HT-29 (cell line): ENCODE measurements at places on chromosomes 2 and 18. TPM values are rescaled to one million over a fixed set of nuclear protein-coding genes. Genes with fewer than 3 reads are reported as not detected.
A peak's percentile ranks its signal among the peaks of the same experiment; 100 is the strongest.

LMAN2L gene
- total RNA-seq = 12.0 and 12.4 TPM in 2 replicates

DNA sequence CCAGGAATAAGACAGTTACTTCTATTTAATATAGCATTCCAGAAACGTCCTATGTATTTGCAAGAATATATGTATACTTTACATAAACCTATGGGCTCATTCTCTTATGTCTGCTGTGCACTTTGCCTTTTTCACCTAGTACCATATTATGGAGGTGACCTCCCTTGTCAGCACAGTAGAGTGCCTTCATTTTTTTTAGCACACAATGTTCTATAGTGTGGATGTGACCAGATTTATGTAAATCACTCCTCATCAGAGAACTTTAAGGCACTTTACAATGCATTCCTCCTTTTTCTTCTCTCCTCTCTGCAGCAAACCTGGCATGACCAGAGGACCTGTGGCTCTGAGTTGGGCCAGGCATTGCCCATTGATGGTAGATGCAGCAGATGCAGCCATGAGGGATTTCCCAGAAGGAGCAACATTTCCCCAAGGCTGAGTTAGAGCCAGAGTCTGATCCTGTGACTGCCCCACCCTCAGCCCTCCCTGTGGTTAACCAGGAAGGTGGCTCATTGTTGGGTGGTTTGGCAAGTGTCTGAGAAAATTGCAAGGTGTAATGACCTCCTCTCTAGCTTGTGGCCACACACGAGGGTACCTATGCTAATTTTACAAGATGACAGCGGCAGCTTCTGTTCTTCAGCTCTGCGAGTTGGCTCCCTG lies 76.5 kb upstream of the DLX2 start:
- DNase-seq = peak; percentile 69

DNA sequence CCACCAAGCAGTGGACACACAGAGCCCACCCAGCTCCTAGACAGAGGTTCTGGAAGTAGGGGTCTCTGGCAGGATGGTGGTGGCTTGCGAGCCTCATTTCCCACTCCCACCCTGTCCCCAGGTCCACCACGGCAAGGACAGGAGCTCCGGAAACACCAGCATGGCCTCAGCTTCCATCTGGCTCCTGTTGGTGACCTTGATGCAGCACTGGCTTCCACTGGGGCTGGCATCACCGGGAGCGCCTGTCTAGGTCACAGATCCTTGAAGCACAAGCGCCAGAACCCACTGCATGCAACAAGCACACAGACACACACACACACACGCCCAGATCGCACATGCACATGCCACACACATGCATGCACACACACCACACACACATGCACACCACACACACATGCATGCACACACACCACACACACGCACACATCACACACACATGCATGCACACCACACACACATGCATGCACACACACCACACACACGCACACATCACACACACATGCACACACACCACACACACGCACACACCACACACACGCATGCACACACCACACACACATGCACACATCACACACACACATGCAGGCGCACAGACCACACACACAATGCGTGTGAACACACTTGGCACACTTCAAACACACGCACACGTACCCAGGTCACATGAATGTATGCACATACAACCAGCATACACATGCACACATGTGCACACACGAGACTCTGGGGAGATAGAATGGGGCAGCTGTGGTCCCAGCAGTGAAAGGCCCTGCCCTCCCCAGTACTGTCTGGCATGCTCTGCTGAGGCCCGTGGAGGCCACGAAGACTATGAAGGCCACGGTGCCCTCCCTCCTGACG lies 63.7 kb downstream of the TWIST2 start:
- DNase-seq = no peak

DNA sequence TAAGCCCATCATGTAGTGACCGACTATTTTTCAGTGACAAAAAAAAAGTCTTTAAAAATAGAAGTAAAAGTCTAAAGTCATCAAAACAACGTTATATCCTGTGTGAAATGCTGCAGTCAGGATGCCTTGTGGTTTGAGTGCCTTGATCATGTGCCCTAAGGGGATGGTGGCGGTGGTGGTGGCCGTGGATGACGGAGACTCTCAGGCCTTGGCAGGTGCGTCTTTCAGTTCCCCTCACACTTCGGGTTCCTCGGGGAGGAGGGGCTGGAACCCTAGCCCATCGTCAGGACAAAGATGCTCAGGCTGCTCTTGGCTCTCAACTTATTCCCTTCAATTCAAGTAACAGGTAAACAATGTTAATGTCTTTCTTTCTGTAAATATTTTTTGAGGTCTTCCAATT lies at the start of gene CD28:
Gene CD28 (plus strand): TSS at position 237 of the 400 bp plus-strand sequence. CDS start 58 bp downstream, at position 295.
- no peak for DNase-seq

DNA sequence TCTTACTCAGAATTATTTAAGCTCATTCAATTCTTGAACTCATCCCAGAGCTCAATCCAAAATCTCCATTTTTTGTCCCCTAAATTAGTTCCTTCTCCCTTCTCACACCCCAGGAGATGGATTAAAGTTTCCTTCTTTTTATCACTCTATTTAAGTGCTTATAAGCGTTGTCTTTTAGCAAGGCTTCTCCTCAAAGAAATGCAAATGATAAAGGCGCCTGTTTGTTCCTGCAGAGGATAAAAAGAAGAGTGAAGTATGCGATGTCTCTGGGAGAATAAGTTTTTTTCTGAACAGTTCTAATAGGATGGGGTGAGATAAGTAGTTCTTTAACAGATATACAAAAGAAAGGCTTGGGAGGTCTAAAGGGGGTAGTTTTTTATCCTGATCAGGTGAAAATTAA lies 303.3 kb downstream of the CNTNAP5 start:
- no peak for DNase-seq

- DNase-seq = no peak
Observed at GRCh38 chr2:15142069-15142689, 419.0 kb downstream of the NBAS start.
